NCI-H446 treated with DMSO at 0.1 percent for 48 hours (cell line): ENCODE measurements at places on chromosomes 13 and 19.

GRCh38 chr19:24166055-24166454, 79.1 kb downstream of the ZNF254 start:
- no peak for DNase-seq

DNA sequence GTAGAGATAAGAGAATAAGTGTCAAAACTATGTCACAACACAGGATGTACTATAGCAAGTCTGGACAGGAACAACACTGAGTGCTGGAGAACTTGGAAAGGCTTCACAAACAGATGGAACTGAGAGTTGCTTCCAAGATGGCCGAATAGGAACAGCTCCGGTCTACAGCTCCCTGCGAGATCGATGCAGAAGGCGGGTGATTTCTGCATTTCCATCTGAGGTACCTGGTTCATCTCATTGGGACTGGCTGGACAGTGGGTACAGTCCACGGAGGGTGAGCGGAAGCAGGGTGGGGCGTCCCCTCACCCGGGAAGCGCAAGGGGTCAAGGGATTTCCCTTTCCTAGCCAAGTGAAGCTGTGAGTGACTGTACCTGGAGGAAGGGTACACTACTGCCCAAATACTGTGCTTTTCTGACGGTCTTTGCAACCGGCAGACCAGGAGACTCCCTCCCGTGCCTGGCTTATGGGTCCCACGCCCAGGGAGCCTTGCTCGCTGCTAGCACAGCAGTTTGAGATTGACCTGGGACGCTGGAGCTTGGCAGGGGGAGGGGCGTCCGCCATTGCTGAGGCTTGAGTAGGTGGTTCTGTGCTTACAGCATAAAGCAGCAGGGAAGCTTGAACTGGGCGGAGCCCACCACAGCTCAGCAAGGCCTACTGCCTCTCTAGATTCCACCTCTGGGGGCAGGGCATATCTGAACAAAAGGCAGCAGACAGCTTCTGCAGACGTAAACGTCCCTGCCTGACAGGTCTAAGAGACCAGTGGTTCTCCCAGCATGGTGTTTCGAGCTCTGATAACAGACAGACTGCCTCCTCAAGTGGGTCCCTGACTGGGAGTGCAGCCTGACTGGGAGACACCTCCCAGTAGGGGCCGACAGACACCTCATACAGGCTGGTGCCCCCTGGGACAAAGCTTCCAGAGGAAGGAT, 46.0 kb downstream of the USP12 start:
- no peak for DNase-seq

- DNase-seq: no peak
Measured at GRCh38 chr19:18800636-18801035, 9.5 kb upstream of the COMP start.

GRCh38 chr19:55041627-55042343, 3.7 kb upstream of the GP6 start:
- no peak for DNase-seq

DNA sequence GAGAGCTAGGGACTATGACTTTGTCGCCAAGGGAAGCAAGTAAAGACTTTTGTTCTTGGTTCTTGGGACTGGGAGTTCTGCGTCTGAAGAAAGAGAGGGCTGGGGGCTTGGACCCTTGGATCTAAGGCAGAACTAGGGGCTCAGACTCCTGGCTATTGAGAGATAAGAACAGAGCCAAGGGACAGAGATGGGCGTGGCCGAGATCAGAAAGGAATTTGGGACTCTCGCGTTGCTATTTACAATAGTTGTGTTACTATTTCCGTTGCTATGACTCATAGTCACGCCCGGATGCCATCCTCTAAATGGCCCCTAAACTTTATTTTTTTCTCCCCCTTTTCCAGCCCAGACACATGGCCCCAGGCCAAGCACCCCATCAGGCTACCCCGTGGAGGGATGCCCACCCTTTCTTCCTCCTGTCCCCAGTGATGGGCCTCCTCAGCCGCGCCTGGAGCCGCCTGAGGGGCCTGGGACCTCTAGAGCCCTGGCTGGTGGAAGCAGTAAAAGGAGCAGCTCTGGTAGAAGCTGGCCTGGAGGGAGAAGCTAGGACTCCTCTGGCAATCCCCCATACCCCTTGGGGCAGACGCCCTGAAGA, 759 bp downstream of the PPP1R15A start:
- peak; percentile 66 for DNase-seq
